ENCODE measurements at places on chromosomes 6 and 20.

- no peak for DNase-seq
Measured at GRCh38 chr6:156890627-156891314, 113.6 kb downstream of the ARID1B start.

DNA sequence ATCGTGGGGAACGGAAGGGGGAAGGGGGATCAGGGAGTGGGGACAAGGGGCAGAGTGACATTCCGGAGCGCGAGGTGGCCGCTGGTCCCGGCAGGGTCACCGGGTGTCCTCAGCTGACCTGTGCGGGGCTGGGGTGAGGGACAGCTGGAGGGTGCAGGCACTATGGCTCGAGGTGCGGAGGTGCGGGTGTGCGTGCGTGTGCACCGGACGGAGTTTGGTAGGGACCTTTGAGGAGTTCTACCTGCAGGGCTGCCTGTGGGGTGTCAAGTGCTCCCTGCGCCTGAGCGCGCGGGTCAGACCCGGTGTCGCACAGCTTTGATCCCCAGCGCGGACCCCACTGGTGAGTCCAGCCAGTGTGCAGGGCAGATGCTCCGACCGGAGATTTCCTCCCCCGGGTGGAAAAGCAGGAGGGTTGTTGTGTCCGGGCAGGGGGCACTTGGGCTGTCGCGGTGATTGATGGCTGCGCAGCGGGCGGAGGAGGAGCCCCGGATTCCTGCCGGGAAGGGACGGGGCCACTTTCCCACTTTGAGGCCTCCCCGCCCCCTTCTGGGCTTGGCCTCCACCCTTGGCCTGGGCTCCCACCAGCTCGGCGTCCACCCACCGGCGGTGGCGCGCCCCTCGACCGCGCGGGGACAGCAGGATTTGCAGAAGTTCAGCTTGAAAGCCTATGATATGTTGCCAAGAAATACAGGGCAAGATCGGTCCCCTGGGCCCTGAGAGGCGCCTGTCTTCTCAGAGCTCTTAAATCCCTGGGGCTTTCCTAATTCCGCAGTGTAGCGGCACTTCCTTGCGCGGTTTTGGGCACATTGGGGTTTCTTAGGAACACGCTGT lies 658 bp downstream of the RIN2 start:
- DNase-seq: no peak

DNA sequence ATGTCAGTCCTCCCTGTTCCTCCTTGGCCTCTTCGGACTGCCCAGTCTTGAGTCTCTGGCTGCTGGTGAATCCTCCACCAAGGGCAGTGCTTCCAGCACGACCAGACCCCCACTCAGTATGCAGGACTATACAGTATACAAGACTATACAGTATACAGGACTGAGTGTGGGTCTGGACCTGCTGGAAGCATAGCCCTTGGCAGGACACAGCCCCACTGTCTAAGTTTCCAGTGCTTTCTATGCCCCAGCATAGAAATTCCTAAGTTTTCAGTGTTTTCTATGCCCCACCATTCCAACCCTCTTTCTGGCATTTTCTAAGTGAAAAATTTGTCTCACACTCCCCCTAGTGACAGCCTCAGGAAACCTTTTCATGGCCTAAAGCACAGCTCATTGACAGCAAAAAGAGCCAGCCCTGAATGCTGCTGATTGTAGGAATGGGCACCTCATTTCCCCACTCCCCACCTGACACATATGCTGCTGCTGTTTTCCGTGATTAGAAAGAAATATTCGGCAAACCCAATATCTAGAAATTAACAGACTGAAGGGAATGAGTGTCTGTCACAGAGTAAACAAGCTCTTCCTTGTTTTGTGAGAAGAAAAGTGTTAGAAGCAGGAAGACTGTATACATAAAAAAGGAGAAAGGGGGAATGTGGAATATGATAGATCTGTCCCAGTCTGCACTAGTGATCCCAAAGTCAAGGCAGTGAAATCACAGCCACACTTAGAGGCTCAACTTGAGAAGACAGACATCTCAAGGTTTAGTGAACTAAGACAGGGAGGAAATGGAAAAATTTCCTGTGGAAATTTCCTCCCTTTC lies 206.9 kb downstream of the IBTK start:
- DNase-seq: no peak

GRCh38 chr6:2396846-2397630 lies 151.6 kb upstream of the GMDS start:
- DNase-seq: no peak

- DNase-seq: no peak
Measured at GRCh38 chr6:282867-283416, 9.3 kb upstream of the DUSP22 start.

DNA sequence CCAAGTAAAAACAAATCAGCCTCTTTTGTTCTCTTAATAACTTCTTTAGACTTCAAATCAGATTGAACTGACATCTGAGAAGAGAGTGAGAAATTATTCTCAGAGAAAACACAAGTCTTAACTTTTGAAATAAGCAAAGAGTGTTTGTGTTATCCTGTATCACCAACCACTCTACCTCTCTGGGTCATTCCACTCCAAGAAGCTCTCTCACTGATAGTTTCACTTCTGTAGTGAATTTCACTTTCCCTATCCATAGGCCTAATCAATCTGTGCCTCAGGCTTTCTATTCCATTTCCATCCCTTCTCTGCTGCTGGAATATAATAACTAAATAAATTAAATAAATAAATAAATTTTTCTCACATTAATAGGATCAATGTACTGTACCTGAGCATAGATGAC lies 235.0 kb downstream of the HTR1B start:
- DNase-seq: no peak

DNA sequence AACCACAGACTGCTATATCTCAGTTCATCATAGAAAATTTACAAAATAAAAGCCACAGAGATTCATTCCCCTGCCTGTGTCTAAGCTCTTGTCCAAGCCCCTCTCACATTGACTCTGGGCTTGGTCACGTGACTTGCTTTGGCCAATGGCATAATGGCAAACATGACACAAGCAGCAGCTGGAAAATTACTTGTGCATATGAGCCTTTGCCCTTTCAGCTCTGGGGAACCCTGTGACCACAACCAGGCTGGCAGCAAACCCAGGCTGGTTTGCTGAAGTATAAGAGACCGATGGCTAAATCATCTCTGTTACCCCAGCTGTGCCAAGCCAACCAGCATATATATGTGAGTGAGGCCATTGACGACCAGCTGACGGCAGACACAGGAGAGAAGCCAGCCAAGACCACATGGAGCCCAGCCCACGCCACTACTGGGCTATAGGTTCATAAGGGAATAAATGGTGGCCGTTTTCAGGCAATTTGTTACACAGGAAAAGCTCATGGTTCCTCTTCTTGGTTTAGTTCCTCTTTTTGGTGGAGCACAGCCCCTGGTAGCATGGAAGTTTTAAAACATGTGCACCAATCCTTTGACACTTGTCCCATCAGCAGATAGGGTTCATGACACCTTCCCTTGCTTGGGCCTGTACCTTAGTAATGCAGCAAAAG lies 31.8 kb upstream of the RSPO4 start:
- DNase-seq: no peak

GRCh38 chr6:84078335-84078734 lies 44.8 kb downstream of the MRAP2 start:
- DNase-seq: no peak

GRCh38 chr20:32585011-32585585 lies at the start of gene NOL4L:
Gene NOL4L (minus strand): TSS chr20:32585333. CDS start chr20:32584890, 443 bp downstream.
- peak; percentile 65 for DNase-seq

- DNase-seq: no peak
Measured at GRCh38 chr6:135798751-135799515, 52.6 kb upstream of the PDE7B start.

DNA sequence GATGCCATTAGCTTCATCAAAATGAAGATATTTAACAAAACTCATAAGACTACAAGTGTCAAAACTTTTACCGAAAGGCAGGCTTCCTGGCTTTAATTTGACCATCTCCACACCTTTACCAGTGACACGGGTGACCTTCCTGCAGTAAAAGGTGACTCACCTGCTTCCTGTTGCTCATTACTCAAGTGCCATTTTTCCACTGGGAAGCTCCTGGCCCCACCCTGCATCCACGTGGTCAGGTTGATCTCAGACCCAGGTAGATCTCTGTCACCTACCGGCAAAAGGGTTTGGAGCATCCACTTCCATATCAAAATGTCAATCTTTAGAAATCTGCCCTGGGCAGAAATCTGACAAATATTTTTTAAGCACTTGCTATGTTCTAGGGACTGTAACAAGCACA lies 31.9 kb upstream of the CDH4 start:
- no peak for DNase-seq

GRCh38 chr20:34896086-34896621 lies 19.7 kb downstream of the ACSS2 start:
- DNase-seq: no peak

DNA sequence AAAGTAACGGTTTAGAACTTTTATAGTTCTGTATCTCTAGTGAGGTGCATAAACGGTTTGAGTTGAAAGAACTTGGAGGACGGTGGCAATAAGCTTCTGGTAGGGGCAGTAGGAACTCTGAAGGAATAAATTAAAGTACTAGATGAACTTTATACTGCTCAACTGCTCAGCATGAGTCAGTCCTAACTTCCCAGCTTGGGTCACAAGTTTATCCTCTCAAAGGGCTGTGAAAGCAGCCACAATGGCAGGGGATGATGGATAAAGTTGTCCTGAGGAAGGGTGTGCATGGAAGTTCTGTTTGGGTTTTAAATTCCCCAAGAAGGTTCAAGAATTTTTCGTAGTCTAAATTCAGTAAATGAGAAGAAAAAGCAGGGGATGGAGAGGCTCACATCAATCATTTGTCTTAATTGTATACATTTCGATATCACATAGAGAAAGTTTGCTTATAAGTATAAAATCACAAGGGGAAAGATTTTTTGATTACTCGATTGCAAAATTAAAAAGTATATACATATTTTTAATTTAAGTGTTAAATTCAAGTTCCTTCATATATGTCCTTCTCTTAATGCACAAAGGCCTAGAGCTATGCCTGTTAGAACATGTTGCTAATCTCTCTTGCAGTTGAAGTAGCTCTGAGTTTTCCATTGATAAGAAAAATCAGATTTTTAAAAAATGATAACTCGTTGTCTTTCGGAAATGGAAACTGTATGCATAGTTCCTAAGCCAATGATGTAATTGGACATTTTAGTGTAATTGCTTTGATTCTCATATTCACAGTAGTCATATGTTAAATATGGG lies 55.3 kb upstream of the JAG1 start:
- DNase-seq: no peak

DNA sequence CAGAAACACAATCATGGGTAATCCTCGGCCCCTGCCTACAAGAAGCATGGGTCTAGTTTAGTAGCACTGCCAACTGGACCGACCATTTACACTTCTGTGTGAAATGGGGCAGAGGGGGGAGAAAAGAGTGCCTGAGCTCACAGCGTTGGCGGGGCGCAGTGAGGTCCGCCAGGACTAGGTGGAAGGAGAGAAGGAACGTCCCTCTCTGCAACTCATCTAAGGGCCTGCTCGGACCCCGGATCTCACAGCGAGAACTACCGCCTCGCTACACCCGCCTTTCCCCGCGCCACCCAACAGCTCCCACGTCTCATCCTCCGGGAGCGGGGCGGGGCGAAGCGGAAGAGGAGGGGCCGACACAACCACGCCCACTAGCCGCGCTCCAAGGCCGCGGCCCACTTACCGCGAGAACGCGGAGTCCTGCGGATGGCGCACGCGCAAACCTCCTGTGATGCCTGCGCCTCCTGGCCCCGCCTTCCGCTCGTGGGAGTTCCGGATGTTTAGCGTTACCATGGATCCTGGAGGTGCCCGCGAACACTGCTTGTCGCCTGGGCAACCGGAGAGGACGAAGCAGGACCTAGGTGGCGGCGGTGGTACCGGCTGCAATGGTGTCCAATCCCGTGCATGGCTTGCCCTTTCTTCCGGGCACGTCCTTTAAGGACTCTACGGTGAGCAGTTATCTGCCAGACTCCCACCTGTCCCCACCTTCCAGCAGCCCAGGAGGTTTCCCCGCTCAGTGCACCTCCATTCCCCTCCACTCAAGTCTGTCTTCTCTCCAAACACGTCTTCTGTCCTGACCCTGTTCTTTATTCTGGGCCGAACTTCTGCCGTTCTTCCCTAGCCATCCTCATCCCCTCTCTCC lies at the start of gene EFHC1:
EFHC1 (plus strand) TSS at position 534 of the 859 bp plus-strand sequence; CDS start at position 603, 69 bp downstream.
- DNase-seq: peak; percentile 99

DNA sequence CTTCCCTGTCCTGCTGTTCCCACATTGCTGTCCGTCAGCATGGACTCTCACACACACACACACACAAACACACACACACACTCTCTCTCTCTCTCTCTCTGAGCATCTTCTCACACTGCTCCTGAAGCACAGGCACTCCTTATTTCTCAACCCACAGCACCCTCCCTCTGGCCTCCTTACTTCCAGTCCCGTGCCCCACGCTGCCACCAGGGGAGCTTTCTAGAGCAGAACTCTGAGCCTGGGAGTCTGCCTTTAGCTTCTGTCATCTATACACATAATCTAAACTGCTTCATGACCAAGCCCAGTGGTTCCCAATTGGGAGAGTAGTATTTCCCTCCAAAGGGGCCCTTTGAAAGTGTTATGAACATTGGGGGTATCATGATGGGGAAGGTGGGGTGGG lies 29.1 kb downstream of the HECA start:
- DNase-seq: no peak

All from activated CD8-positive, alpha-beta memory T cell treated with anti-CD3 and anti-CD28 coated beads, Interleukin-2, amount 50 U/mL, for 48 hours (primary cell).